ENCODE measurements at places on chromosomes 12 and 14.
A peak's percentile ranks its signal among the peaks of the same experiment; 100 is the strongest.

GRCh38 chr12:77308056-77308455 lies 242.7 kb upstream of the E2F7 start:
- DNase-seq: no peak

GRCh38 chr12:92871116-92871515 lies 58.0 kb downstream of the EEA1 start:
- DNase-seq: no peak

- peak; percentile 82 for DNase-seq
Measured at GRCh38 chr14:76918782-76919394, 92.7 kb downstream of the LRRC74A start.

DNA sequence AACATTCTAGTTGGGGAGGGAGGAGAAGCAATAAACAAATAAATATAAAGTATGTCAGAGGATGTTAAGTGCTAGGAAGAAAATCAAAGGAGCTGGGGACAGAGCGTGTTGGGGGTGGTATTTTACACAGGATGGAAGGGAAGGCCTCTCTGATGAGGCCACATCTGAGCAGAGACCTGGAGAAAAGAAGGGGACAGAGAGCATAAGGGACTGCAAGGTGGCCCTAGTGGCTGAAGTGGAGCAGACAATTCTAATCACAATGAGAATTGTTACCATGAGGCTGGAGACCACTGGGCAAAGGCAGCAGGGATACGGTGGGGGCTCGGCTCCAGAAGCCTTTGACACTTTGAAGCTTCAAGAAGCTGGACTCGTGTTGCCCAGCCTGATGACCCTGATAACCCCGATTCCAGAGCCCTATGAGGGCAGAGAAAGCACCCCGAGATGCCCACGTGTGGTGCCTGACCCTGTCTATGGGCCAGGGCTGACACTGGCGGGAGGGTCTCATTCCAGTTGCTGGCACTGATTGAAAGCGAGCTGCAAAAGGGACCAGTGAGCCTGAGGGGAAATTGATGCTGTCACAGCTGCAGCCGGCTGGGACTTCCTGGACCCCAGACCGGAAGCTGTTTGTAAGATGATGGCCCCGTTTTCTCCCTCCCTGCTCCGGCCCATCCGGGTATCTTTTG lies 169.1 kb downstream of the RBM19 start:
- DNase-seq: no peak

DNA sequence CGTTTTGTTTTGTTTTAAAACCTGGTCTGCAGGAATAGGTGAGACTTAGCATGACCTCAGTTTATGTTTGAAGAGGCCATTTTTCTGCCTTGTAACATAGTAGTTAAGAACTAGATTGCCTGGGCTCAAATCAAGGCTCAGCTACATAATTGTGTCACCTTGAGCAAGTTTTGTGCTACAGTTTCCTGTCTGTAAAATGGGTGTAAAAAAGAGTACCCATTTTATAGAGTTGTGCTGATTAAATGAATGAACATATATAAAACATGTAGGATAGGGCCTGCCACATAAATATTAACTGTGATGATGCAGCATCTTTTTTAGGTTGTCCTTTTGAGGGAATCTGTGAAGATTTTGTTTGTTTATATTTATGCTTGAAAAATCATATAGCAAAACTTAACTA lies 7.2 kb downstream of the WNK1 start:
- no peak for DNase-seq

- DNase-seq: no peak
Measured at GRCh38 chr12:117438809-117439208, 77.4 kb upstream of the NOS1 start.

Measured in common myeloid progenitor, CD34-positive (primary cell).